Stomach (tissue), 19 donors: ENCODE measurements at places on chromosomes 11 and 22. TPM values are rescaled to one million over a fixed set of nuclear protein-coding genes. Genes with fewer than 3 reads are reported as not detected.

The MPZL2 gene
- 35.4 TPM for polyA plus RNA-seq

The USP2 gene
- polyA plus RNA-seq: 2.6 TPM

GRCh38 chr11:66299186-66299585 is 7.5 kb downstream of the TMEM151A start:
- no peaks in the 10 kb centered on the region for H3K4me1 ChIP-seq
- no peak overlapping the region for H3K27ac ChIP-seq
- DNase-seq: no peak
- H3K36me3 ChIP-seq: no peaks in the 10 kb centered on the region
- H3K4me3 ChIP-seq: no peak overlapping the region

GRCh38 chr22:25237503-25237902 is 18.1 kb downstream of the CRYBB2 start:
- H3K27me3 ChIP-seq: peaks cover 29% of the 10 kb centered on the region
- DNase-seq: no peak
- peaks cover 6% of the 10 kb centered on the region for H3K4me1 ChIP-seq
- no peak overlapping the region for H3K4me3 ChIP-seq

- no peaks in the 10 kb centered on the region for H3K27me3 ChIP-seq
- no peaks in the 10 kb centered on the region for H3K36me3 ChIP-seq
- no peak overlapping the region for H3K4me3 ChIP-seq
- DNase-seq: no peak
- no peaks in the 10 kb centered on the region for H3K4me1 ChIP-seq
Observed at GRCh38 chr22:30158744-30159500, 78.7 kb downstream of the HORMAD2 start.

DNA sequence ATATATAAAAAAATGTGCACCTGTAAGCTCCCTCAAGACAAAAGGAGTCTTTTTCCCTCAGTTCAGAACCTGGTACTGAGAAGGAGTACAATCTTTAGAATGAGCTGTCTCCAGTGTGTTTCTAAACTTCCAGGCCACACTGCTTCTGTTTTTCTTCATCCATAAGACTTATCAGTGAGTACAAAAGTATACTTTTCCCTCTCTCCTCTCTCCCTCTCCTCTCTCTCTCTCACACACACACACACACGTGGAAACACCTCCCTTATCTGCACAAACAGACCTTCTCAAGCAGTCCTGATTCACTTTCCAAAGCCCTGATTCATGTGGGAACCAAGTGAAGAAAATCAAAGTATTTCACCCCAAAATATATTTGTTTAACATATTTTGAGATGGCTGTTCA is 220.7 kb upstream of the UBASH3B start:
- H3K4me1 ChIP-seq: no peaks in the 10 kb centered on the region
- no peak overlapping the region for H3K27ac ChIP-seq
- H3K27me3 ChIP-seq: no peaks in the 10 kb centered on the region

DNA sequence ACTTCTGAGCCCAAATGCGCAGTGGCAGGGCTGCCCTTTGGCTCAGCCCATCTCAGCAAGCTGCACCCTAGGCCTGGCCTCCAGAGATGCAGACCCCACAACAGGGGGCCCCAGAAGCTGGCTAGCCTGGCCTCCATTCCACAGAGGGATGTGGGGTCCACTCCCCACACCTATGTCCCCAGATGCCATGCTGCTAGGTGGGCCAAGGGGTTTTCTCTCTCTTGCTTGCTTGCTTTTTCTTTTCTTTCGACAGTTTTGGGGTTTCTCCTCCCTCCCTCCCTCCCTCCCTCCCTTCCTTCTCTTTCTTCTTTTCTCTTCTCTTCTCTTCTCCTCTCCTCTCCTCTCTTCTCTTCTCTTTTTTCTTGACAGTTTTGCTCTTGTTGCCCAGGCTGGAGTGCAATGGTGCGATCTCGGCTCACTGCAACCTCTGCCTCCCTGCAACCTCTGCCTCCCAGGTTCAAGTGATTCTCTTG is 9.6 kb downstream of the SCARF2 start:
- peaks cover 55% of the 10 kb centered on the region for H3K4me1 ChIP-seq
- H3K27me3 ChIP-seq: no peaks in the 10 kb centered on the region
- no peak overlapping the region for H3K4me3 ChIP-seq

DNA sequence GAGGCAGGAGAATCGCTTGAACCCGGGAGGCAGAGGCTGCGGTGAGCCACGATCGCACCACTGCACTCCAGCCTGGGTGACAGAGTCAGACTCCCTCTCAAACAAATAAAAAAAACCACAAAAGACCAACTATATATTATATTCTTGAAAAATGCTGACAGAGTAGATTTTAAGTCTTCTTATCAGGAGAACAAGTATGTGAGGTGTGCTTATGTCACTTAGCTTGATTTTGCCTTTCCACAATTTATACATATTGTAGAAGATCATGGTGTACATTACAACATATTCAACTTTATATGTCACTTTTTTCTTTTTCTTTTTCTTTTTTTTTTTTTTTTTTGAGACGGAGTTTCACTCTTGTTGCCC is 24.1 kb upstream of the CARS1 start:
- no peaks in the 10 kb centered on the region for H3K36me3 ChIP-seq
- no peaks in the 10 kb centered on the region for H3K27me3 ChIP-seq
- no peak for DNase-seq
- H3K4me1 ChIP-seq: no peaks in the 10 kb centered on the region

GRCh38 chr11:64803158-64803845 is at the start of gene MAP4K2:
TSS of gene MAP4K2 (minus strand) at chr11:64803214. CDS start at chr11:64803149, 65 bp downstream.
- H3K4me3 ChIP-seq: peak within 1 kb of the TSS; percentile 58
- H3K27me3 ChIP-seq: no peaks in the 10 kb centered on the region
- peaks cover 32% of the 10 kb centered on the region for H3K4me1 ChIP-seq
- peak within 1 kb of the TSS; percentile 91 for H3K27ac ChIP-seq

GRCh38 chr11:125207866-125208425 is 43.4 kb downstream of the PKNOX2 start:
- no peak overlapping the region for H3K4me3 ChIP-seq
- no peak for DNase-seq
- no peaks in the 10 kb centered on the region for H3K4me1 ChIP-seq
- no peaks in the 10 kb centered on the region for H3K27me3 ChIP-seq
- H3K27ac ChIP-seq: no peak overlapping the region

- no peaks in the 10 kb centered on the region for H3K36me3 ChIP-seq
- no peak for DNase-seq
- H3K4me1 ChIP-seq: no peaks in the 10 kb centered on the region
Observed at GRCh38 chr11:115552151-115552772, 48.0 kb upstream of the CADM1 start.

DNA sequence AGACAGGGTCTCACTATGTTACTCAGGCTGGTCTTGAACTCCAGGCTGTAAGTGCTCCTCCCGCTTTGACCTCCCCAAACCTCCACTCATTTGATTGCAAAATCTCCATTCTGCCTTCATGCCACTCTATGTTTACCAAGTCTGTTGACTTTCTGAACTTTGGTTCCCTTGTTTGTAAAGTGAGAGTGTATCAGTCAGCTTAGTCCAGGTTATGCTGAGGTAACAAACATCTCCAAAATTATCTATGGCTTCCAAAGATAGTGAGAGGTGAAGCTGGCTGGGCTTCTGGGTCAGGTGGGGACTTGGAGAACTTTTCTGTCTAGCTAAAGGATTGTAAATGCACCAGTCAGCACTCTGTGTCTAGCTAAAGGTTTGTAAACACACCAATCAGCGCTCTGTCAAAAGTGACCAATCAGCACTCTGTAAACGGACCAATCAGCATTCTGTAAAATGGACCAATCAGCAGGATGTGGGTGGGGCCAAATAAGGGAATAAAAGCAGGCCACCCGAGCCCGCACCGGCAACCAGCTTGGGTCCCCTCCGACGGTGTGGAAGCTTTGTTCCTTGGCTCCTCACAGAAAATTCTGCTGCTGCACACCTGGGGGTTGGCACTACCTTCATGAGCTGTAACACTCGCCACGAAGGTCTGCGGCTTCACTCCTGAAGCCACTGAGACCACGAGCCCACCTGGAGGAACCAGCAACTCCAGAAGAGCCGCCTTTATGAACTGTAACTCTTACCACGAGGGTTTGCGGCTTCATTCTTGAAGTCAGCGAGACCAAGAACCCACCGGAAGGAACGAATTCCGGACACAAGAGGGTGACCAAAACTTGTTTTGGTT is 109.3 kb downstream of the MIAT start:
- no peak overlapping the region for H3K27ac ChIP-seq
- H3K4me1 ChIP-seq: no peaks in the 10 kb centered on the region
- no peak overlapping the region for H3K4me3 ChIP-seq
- H3K36me3 ChIP-seq: peaks cover 17% of the 10 kb centered on the region

- H3K4me1 ChIP-seq: peaks cover 7% of the 10 kb centered on the region
- no peak overlapping the region for H3K27ac ChIP-seq
- no peaks in the 10 kb centered on the region for H3K27me3 ChIP-seq
- no peak overlapping the region for H3K4me3 ChIP-seq
- no peak for DNase-seq
Observed at GRCh38 chr11:17145972-17146371, 61.8 kb downstream of the PIK3C2A start.

DNA sequence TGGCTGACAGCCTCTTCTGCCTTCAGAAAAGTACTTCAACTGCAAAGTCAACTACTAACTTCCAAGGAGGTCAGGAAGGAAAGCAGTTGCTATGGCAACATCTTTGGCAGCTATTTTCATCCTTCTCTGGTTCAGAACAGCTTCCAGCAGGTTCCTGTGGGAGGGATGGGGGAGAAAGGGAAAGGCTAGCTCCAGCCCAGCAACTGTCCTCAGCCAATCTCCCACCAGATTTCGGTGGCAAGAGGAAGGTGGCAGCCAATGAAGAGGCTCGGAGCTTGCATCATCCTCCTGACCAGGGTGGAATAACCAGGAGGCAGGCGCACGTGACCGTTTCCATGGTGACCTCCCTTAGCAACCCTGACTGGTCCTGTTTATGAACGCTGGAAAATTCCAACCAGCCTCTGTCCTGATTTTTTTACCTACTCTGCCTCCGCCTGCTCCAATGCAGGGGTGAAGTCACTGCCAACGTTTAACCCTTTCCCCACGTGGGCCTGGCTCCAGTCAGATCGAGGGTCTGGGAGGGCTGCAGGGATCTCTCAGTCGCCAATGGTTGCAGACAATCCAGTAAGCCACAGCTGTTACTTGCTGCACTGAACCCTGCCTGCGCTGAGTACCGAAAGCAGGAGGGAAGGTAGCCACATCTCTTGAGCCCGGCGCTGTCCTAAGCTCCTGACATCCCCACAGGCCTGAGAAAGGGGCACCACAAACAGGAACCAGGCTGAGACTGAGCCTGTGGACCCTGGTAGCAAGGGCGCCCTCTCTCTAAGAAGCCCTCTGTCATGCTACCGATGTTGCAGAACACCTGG is 11.2 kb upstream of the MALAT1 start:
- H3K4me3 ChIP-seq: peak overlapping the region; percentile 10
- H3K36me3 ChIP-seq: no peaks in the 10 kb centered on the region
- no peaks in the 10 kb centered on the region for H3K27me3 ChIP-seq
- peaks cover 80% of the 10 kb centered on the region for H3K4me1 ChIP-seq
- H3K27ac ChIP-seq: peak overlapping the region; percentile 99

- no peak for DNase-seq
- peaks cover 87% of the 10 kb centered on the region for H3K36me3 ChIP-seq
- no peak overlapping the region for H3K27ac ChIP-seq
- H3K4me3 ChIP-seq: no peak overlapping the region
Observed at GRCh38 chr11:18088366-18088765, 17.5 kb downstream of the SAAL1 start.

- DNase-seq: peak; percentile 31
- peak overlapping the region; percentile 97 for H3K27ac ChIP-seq
- H3K4me1 ChIP-seq: peaks cover 33% of the 10 kb centered on the region
Observed at GRCh38 chr11:77819921-77820564, 479 bp downstream of the RSF1 start.

DNA sequence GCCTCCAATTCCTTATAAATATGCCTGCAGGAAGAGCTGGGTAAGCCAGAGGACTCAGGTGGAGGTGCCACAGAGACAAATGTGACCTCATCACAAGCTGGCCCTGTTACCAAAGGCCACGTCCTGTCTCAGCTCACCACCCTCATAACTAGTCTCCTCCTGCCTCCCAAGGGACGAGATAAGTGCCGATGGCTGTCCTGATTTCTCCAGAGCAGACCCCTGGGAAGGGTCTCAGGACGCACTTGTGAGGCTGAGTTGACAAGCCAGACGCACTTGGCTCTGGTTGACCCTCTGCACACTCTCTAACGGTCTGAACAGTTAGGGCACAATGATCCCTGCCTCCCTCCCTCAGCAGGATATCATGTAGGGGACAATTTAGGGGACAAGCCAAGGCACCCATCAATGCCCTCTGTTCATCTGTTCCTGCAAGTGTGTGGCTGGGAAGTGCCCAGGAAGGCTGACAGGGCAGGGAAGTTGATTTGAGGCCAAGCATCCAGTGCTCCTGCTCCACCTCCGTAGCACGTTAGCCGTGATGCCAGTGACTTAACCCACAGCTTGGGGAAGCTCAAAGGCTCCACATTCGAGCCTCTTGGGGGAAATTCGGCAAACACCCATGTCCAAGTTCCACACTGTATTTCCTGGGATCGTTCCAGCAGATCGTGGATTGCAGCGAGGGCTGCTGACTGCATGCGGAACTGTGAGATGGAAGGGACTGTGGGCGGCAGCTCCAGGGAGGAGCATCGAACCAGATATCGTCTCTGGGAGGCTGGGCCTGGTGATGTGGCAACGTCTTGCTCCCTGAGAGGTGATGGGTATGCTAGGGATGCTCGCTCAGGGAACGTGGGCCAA is 2.8 kb downstream of the SMIM38 start:
- peaks cover 10% of the 10 kb centered on the region for H3K4me1 ChIP-seq
- no peak overlapping the region for H3K27ac ChIP-seq
- H3K27me3 ChIP-seq: no peaks in the 10 kb centered on the region
- H3K36me3 ChIP-seq: no peaks in the 10 kb centered on the region
- DNase-seq: no peak
- no peak overlapping the region for H3K4me3 ChIP-seq

DNA sequence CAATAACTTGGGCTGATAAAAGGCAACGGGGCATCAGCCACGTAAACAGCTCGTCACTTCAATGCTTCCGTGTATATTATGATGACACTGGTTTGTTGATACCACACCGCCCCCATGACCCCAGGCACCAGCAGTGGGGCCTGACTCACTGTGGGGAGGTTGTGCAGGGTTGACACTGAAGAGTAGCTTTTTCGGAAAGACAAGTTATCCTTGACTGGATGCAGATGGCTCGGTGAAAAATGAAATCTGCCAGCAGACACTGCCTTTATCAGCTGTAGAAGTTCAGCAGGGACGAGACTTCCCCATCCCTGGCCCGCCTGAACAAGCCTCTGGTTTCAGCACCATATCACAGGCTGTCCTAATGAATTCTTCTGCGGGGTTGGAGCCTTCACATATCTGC is 55.6 kb downstream of the WT1 start:
- no peak for DNase-seq

DNA sequence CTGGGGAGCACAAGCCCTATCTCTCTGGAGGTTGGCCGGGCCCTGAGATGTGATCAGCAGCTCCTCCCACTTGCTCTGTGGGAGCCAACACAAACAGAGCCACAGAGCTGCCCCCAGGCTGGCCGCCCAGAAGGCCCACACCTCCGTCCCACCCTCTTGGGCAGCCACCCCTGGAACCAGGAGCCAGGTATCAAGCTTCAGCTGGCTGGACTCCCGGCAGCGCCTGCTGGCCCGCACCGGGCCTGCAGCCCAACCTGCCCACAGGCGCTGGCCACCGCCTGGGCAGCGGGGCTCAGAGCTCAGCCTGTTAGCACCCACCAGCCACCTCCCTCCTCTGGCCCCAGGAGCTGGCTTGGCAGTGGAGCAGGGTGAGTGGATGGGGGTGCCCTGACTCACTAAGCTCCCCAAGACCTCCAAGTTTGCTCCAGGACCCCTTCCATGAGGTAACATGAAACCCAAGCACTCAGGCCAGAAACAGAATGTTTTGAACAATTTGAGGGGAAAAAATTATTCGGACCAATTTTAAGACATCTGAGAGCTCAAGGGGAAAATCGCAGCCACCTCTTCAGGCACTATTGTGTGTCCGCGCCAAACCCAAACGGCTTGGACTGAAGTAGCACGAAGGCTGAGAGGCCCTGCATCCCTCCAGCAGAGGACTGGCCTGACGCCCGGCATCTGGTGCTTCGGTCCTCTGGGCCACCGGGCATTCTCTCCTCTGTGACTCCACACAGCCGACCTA is 450.8 kb downstream of the SOX6 start:
- DNase-seq: no peak
- H3K27me3 ChIP-seq: no peaks in the 10 kb centered on the region
- H3K36me3 ChIP-seq: no peaks in the 10 kb centered on the region
- H3K4me1 ChIP-seq: peaks cover 9% of the 10 kb centered on the region
